SK-N-SH treated with all-trans-retinoic acid at 6 μM for 48 hours (cell line): ENCODE measurements at places on chromosomes 7 and 10.

DNA sequence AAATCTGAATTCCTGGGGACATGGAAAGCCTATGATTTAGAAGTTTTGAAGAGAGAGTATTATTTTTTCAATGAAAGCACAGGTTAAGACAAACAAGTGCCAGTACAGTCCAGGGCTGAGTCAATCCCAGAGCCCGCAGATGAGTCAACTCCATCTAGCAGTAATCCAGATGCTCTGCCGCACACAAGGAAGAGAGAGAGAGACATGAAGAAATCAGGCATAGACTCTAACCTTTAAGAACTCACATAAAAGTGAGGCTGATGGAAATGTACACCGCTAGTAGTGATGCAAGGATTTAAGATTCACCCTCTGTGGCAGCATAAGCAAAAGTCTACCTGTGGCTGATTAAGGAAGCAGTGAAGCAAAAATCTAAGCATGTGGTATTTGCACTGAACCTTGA lies 651.5 kb downstream of the TNS3 start:
- peak; percentile 87 for ATAC-seq

GRCh38 chr10:29841724-29842649 lies 207.2 kb upstream of the SVIL start:
- peak; percentile 93 for ATAC-seq

- no peak for ATAC-seq
Observed at GRCh38 chr10:59289853-59290252, 72.5 kb downstream of the FAM13C start.

- ATAC-seq: no peak
Observed at GRCh38 chr10:112027731-112028280, 155.8 kb downstream of the GPAM start.

DNA sequence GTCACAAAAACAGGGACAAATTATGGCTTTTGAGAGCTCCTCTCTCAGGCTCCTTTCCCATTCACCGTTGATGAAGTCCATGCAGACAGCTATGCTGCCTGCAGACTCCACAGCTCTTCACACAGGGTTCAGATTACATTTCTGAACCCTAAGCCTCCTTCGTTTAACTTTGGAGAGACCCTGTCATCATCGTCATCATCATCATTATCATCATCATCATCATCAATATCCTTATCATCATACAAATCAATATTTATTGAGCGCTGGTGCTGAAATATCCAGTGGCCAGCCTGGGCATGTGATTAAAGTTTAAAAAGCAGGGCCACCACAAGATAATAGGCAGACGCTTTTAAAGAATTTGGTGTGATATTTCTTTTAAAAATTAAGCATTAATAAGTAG lies 66.6 kb downstream of the FRMPD2 start:
- ATAC-seq: no peak

- no peak for ATAC-seq
Observed at GRCh38 chr10:57743711-57744110, 524.0 kb downstream of the IPMK start.
